GM23338 (cell line): ENCODE measurements at places on chromosomes 6 and 20.
A peak's percentile ranks its signal among the peaks of the same experiment; 100 is the strongest.

- DNase-seq, result no peak
These were observed 84.3 kb downstream of the CTNNBL1 start for GRCh38 chr20:37777988-37778659.

DNA sequence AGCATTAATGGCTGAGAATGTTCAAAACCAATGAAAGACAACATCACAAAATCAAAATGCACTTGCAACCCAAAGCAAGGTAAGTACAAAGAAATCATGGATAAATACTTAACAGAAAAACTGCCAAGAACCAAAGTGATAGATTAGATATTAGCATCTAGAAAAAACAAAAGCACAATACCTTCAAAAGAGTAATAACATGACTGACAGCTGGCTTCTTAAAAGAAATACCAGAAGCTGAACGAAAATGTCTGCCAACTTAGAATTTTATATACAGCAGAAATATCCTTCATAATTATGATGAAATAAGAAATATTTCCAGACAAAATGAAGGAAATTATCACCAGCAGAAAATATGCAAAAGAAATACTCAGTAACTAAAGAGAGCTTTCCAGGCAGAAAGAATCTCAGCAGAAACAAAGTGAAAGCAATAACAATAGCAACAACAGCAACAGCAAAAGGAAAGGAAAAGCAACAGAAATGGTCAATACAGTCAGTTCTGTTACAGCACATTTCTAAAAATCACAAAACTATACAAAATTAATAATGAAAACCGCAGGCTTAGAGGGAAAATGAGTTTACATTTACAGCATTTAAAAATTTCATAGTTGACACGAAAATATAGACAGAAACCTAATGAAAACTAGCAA lies 121.5 kb upstream of the MAN1A1 start:
- no peak for DNase-seq

DNA sequence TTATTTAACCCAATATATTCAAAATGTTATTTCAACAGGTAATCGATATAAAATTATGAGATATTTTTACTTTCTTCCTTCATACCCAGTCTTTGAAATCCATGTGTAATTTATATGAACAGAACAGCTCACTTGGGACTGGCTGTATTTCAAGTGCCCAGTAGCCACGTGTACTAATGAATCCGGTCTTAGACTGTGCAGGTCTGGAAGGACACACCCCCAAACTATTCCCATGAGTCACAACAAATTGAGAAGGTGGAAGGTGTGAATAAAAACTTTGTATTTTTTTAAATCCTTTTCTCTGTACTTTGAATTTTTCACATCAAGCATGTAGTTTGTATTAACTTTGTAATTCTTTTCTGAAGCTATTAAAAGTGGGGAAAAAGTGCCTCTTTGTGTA lies 2.8 kb downstream of the UNC5CL start:
- no peak for DNase-seq

GRCh38 chr6:112879920-112880413 lies 532.8 kb downstream of the RFPL4B start:
- DNase-seq, result peak; percentile 66

GRCh38 chr6:169865346-169866139 lies 114.1 kb downstream of the ERMARD start:
- no peak for DNase-seq

DNA sequence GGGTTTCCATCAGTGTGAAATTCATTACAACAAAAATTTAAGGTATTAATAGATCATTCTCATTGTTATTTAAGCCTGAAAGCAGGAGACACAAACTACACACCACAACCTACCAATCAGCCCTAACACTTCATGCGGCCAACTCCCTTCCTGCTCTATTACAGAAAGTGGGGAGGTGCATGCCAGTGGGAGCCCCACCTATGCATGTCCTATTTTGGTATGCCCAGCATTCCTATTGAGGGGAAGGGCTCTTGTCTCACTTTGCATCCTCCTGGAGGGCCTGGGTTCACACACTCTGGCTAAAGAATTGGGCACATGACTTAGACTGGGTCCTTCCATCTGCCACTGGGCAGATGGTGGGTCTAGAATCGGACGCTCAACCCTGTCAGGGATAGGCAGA lies 450.0 kb downstream of the PTPRT start:
- DNase-seq, result no peak

DNA sequence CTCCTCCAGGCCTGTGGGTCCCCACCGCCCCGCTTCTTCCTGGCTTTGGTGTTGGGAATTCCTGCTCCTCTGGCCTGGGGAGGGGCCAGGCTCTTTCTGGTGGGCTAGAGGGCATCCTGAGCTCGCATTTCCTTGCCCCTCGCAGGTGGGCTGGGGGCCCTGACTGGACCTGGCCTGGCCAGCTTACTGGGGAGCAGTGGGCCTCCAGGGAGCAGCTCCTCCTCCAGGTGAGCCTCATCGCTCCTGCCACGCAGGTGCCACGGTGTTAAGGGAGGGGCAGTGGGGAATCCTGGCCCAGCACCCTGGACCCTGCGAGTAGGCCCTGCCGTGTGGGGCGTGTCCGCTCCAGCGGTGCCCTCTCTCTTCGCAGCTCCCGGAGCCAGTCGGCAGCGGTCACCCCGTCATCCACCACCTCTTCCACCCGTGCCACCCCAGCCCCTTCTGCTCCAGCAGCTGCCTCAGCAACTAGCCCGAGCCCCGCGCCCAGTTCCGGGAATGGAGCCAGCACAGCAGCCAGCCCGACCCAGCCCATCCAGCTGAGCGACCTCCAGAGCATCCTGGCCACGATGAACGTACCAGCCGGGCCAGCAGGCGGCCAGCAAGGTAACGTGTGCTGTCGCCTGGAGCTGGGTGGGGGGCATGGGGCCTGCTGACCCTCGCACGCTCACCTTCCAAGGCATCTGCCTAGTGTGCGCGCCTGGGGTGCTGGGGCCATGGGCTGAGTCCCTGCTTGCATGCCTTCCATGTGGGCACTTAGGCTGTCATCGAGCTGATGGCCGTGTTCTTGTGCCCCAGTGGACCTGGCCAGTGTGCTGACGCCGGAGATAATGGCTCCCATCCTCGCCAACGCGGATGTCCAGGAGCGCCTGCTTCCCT lies 4.7 kb downstream of the ADRM1 start:
- DNase-seq, result no peak

- no peak for DNase-seq
These were observed 5.7 kb upstream of the NECAB3 start for GRCh38 chr20:33679758-33680485.

DNA sequence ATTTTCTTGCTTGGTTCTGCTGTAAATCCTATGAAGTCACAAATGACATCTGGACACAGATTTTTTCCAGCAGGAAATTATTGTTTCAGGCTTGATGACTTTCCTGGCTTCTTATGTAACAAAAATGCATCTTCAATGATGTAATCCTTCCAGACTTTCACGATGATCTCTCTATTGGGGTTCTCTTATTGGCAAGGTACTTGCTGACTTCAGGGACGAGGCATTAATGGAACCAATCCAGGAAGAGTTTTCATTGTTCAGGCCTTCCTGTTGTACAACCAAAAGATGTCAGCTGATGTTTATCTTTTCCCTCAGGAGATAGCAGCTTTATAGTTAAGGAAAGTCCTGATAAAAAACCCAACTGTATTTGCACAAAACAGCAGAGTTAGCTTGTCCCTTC lies 118.5 kb upstream of the MMS22L start:
- DNase-seq, result no peak

DNA sequence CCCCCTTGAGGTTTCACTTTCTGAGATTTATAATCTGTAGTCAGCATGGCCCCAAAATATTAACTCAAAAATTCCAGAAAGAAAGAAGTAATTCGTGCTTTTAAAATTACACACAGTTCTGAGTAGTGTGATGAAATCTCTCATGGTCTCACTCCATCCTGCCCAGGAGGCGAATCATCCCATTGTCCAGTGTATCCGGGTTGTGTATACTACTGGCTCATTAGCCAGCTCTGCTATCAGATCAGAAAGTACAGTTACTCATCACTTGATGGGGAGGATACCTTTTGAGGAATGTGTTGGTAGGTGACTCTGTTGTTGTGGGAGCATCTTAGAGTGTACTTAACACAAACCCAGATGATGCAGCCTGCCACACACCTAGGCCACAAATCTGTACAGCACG lies 65.2 kb downstream of the CDC5L start:
- DNase-seq, result no peak

DNA sequence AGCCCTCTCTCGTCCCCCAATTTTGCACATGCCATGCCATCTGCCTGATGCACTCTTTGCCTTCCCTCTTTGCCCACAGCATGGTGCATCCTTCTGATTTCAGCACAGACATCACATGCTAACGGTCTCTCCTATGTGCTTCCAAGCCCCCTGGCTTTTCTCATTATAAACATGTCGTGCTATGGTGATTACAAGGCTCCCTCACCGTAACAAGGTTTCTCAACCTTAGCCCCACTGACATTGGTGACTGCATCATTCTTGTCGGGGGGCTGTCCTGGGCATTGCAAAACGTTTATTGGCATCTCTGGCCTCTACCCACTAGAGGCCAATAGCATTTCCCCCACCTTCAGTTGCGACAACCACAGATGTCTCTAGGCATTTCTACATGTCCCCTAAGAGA lies 187.2 kb downstream of the TFAP2C start:
- DNase-seq, result no peak
